Activated CD4-positive, alpha-beta T cell treated with anti-CD3 and anti-CD28 coated beads, Interleukin-2, amount 10 ng/mL, durations not matched to agents 7 days and 5 days (primary cell): ENCODE measurements at places on chromosomes 13 and 19. TPM values are rescaled to one million over a fixed set of nuclear protein-coding genes. Genes with fewer than 3 reads are reported as not detected.
A peak's percentile ranks its signal among the peaks of the same experiment; 100 is the strongest.

GRCh38 chr19:50329146-50329925 is at the start of gene KCNC3:
TSS of gene KCNC3 (minus strand) at chr19:50329377. CDS start at chr19:50329082, 295 bp downstream.
- peak; percentile 98 for DNase-seq

- DNase-seq = no peak
Measured at GRCh38 chr19:16184665-16185122, 516 bp upstream of the FAM32A start.

DNA sequence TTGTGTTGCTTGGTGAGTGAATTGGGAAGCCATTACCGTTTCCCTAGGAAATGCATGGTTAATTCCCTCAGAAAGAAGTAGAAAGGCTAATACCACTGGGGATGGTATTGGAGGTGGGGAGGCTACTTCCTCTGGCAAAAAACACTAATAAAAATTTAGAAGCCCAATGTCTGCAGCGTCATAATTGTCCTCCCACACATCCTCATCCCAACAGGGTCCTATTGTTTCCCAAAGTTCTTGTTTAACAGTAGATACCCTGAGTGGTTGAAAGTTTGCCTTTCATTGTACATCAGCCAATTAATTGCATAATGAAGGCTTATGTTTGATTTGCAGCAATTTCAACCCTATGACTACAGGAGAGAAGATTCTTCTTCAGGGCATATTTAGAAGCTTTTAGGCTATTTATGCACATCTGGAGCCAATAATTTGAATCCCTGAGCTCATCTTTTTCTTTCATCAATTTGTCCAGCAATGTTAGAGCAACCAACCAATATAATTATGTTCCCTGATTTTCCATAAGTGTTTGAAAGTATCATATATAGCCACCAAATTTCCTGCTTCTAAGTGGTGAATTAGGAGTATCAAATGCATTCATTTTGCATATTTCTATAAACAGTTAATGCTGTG is 491.0 kb downstream of the SLITRK5 start:
- no peak for DNase-seq

DNA sequence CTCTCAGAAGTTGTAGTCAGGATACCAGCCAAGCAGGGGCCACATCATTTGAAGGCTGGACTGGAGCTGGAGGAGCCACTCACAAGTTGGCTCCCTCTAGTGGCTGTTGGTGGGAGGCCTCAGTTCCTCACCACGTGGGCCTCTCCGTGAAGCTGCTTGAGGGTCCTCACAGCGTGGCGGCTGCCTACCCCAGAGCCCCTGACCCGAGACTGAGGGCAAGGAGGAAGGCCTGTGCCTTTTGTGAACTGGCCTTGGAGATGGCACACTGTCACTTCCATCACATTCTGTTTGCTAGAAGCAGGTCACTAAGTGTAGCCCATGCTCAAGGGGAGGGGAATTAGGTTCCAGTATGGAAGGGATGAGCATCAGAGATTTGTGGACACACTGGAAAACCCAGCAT is 14.6 kb downstream of the GNA11 start:
- DNase-seq = peak; percentile 77

DNA sequence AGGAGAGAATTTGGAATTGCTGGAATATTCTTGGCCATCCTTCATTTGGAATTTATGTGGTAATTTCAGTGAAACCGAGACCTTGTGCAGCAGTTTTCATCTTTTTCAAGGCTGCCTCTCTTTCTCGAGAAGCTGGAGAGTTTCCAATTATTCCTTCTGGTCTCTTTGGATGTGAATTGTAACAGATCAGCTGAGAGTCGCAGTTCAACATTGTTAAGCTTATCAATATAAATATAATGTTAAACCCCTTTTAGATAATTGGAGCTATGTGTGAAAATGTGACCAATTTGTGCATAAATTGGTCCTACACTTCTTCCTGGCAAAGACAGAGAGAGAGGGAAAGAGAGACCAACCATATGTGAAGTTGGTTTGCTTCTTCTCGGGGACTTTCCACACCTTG is 425.6 kb downstream of the TSHZ3 start:
- no peak for DNase-seq

GRCh38 chr19:2666344-2666994 is 36.0 kb downstream of the GNG7 start:
- no peak for DNase-seq

DNA sequence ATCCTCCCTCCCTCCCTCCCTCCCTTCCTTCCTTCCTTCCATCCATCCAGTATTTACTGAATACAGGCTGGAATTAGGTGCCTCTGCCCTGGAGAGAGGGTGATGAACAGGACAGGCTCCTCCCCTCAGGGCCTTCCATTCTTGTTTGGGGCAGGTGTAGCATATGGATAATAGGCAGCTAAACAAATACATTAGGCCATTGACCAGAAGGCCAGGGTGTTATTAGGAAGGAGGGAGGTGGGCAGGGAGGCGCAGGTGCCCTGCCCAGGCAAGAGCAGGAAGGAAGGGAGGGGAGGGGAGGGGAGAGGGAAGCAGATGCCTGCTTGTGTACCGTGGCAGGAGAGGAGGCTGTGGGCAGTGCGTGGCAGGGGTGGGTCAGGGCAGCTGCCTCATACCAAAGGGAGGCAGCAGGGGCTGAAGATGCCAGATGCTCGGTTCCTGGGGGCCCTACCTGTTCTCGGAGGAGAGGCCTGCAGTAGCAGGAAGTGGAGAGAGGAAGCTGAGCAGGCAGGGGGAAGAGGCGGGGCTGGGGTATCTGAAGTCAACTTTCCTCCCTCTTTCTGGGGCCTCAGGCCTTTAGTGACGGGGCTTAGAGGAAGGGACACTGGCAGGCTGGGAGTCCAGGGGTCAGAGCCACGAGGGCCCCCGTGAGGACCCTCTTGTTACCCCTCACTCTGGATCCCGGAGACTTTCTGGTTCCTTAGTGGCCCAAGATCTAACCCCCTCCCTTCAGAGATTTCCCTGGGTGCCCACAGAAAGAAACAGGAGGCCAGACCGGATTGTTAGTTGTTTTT is at the start of gene RINL:
Gene RINL, minus strand, starts transcription at position 495 of the 794 bp plus-strand sequence. CDS start 1,533 bp downstream, outside the sequence.
- DNase-seq = peak; percentile 80

- DNase-seq = no peak
Measured at GRCh38 chr19:5594521-5594950, 26.8 kb upstream of the TINCR start.

- no peak for DNase-seq
Measured at GRCh38 chr13:51625555-51626345, 41.5 kb downstream of the WDFY2 start.

Gene PSG1
- not detected for total RNA-seq

Gene IL12RB1
- total RNA-seq = 81.8 TPM

Gene IL11
- total RNA-seq = 0.27 TPM

Gene ZNF560
- 0.06 TPM for total RNA-seq

Gene OSCAR
- 0.32 TPM for total RNA-seq

Gene ZNF135
- 1.1 TPM for total RNA-seq
